ENCODE measurements at places on chromosomes 6 and 20.

GRCh38 chr6:118372413-118372812, 175.7 kb upstream of the PLN start:
- no peak for DNase-seq

GRCh38 chr6:31568537-31568961, 3.5 kb upstream of the LTA start:
- DNase-seq, result no peak

- DNase-seq, result no peak
Measured at GRCh38 chr6:109912118-109912517, 66.0 kb upstream of the GPR6 start.

DNA sequence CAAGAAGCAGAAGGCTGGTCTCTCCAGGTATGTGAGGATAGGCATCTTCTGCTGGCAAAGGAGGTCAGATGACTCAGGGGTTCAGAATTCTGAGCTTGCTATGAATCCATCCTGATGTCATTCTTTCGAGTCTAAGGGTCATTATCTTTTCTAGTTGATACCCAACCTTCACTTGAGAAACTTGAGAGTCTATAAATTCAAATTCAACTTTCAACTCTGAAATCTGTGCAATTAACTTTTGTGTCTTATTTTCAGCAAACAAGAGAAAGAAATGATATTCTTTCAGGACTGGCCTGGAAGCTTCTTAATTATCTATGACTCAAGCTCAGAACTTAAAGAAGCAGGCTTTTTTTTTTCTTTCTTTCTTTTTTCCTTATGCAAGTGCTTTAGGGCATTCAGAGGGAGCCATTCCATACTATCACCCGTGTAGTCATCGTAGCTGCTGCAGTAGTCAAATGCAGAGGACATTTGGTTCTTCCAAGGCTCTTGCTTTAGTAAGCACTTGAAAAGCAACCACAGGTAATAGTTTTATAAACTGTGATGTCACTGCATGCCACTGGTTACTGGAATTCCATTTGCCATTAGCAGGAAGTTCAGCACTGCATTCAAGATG, 93.0 kb downstream of the ADTRP start:
- DNase-seq, result no peak

DNA sequence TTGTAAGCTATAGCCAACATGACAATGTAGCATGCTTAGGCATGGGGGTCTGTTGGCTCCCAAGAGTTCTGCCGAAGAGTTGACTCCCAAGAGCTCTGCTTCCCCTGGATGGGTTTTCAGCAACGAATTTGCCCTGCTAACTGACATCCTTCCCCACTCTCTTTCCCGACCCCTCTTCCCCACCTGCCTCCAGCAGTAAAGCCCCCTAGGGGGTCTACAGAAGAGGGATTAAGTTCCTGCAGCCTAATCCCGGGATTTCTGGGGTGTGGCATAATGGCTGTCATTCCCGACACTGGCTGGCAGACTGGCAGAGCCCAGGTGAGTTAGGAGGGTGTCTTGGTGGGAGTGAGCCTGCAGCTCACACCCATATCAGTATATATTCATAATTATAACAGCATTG, 121.0 kb upstream of the ZNF184 start:
- no peak for DNase-seq

Measured in NCI-H526 (cell line).